ENCODE measurements at places on chromosomes 7 and 10.

GRCh38 chr10:6221971-6222751 lies 19.4 kb downstream of the PFKFB3 start:
- peak; percentile 78 for DNase-seq

- no peak for DNase-seq
Observed at GRCh38 chr10:128571071-128571470, 444.8 kb upstream of the MKI67 start.

- no peak for DNase-seq
Observed at GRCh38 chr7:93316730-93317129, 84.6 kb downstream of the VPS50 start.

- DNase-seq, result no peak
Observed at GRCh38 chr7:110664803-110665202, 426.1 kb upstream of the LRRN3 start.

DNA sequence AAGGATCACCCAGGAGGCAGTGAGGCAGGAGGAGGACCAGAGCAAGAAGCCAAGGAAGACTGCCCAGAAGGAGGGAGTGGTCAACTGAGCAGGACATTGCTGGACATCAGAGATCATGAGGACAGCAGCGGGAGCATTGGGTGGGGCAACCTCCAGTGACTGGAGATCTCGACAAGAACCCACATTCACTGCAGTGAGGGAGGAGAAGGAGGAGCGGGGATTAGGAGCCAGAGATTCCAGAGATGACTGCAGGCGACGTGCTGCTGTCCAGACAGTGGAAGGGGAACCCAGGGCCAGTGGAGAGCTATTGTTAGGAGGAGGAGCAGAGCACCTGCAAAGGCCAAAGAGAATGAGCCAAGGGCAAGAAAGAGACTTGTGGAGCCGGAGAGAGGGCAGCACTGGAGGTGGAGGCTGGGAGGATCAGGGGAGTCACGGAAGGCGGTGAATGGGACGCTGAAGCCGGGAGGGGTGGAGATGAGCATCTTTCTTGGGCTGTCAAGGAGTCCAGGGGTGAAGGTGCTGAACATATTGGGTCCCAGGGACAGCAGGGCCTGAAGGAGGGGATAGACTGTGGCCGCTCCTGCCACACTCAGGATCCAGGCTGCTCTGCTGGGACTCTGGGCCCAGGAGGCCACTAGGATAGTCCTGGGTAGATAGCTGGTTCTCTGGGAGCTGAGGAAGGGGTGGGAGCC lies 140.1 kb upstream of the UNC5B start:
- no peak for DNase-seq

GRCh38 chr7:79612022-79612421 lies 158.6 kb upstream of the MAGI2 start:
- DNase-seq, result no peak

DNA sequence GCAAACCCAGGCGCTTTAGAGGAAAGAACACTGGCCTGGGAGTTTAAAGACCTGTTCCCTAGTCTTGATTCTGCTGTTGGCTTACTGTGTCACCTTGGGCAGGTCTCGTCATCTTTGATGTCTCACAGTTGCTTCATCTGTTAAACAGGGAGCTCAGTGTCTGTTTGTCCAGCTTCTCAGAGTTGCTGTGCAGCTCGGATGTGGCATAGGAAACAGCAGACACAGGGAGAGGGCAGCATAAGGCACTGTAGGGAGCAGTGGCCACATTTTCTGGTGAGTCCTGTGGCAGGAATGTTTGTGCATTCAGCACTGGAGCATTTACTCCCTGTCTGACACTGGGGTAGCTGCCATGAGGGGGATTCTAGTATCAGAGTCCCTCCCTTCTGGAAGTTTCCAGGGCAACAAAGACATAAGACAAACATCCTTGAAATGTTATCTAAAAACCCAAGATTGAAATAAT lies 2.0 kb downstream of the REPIN1 start:
- no peak for DNase-seq

DNA sequence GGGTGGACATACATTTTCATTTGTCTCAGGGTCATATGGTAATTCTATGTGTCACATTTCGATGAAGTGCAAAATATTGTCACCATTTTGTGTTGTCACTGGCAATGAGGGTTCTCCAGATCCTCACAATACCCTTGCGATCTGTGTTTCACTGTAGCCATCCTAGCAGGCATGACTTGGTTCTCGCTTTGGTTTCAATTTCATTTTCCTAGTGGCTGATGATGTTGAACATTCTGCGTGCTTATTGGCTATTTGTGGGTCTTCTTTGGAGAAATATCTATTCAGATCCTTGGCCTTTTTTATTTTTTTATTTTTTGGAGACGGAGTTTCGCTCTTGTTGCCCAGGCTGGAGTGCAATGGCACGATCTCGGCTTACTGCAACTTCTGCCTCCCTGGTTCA lies 24.8 kb upstream of the MNX1 start:
- no peak for DNase-seq

Measured in MG63 (cell line).